ENCODE measurements at places on chromosomes 1 and 21.
A peak's percentile ranks its signal among the peaks of the same experiment; 100 is the strongest.

GRCh38 chr1:203720242-203720641, 44.7 kb upstream of the LAX1 start:
- DNase-seq, result no peak

DNA sequence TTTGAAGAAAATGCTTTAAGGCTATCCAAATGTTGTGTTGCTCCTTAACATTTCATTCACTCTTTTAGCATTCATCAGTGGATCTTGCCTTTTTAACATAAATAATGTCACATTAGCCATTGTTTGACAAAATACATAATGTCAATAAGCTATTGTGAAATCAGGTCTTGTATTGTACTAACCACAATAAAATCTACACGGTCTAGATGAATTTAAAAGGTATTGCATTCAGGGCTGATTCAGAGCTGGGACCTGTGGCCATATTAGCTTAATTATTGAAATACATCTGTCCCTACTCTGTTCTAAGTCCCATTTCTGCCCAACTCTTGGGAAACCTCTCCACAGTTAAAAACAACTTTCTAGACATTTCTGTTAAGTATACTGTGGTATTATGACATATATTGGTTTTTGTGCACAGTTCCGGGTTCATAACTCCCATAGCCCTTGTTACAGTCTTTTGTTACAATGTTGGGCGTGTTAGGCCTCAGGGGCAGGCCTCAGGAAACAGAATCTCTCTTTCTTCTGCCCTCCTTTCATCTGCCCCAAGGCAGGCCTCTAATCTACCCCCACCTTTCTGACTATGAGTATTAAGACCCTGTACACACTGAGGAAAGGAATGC, 44.7 kb upstream of the CITED4 start:
- DNase-seq, result no peak

DNA sequence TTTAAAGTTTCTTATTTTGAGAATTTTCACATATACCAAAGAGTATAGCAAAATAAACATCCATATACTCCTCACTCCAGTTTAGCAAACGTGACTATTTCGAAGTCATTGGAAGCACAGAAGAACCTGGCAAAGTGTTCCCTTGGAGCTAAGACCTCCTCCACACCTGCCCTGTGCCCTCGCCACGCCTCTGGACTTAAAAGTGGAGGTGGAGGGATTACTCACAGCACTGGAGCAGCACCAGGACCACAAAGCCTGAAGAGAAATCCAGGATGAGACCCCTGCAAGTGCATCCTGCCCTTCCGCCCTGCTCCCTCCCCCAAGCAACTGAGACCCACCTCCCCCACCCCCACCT, 436 bp downstream of the CHI3L1 start:
- no peak for DNase-seq

GRCh38 chr1:19793360-19794046, 6.2 kb downstream of the TMCO4 start:
- DNase-seq, result no peak

- no peak for DNase-seq
Observed at GRCh38 chr1:84174051-84174556, 30.0 kb downstream of the PRKACB start.

DNA sequence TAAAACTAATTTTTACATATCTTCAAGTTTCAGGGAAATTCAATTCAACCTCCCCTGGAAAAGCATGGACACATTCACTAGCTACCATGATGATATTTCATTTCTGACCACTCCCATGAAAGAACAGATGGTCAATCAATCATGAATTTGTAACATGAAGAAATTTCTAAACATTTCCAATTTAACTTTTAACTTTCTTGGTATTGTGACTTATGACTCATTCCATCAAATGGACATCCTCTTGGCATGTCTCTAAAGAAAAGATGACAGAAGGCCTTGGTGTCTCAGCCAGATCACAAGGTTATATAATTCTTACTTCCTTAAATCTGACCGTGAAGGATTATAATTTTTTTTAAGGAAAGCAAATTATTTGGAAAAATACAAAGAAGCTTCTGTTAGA, 10.5 kb upstream of the MCOLN3 start:
- DNase-seq, result no peak

DNA sequence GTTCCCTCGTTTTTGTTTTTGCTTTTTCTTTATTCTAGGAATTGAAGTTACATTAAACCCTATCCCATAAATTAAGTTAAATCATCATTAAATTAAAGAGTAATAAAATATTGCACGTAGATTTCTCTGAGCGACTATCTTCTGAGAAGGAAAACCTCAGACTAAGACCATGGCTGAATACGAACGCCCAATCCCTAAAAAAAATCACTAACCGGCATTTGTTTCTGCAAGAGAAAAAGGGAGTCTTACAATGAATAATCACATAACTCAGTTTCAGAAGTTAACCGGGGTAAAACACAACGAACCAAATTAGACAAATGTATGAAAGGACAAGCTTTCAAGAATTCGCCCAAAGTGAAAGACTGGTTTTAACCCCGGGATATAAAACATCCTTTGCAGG, 1.3 kb downstream of the PIK3R3 start:
- no peak for DNase-seq

DNA sequence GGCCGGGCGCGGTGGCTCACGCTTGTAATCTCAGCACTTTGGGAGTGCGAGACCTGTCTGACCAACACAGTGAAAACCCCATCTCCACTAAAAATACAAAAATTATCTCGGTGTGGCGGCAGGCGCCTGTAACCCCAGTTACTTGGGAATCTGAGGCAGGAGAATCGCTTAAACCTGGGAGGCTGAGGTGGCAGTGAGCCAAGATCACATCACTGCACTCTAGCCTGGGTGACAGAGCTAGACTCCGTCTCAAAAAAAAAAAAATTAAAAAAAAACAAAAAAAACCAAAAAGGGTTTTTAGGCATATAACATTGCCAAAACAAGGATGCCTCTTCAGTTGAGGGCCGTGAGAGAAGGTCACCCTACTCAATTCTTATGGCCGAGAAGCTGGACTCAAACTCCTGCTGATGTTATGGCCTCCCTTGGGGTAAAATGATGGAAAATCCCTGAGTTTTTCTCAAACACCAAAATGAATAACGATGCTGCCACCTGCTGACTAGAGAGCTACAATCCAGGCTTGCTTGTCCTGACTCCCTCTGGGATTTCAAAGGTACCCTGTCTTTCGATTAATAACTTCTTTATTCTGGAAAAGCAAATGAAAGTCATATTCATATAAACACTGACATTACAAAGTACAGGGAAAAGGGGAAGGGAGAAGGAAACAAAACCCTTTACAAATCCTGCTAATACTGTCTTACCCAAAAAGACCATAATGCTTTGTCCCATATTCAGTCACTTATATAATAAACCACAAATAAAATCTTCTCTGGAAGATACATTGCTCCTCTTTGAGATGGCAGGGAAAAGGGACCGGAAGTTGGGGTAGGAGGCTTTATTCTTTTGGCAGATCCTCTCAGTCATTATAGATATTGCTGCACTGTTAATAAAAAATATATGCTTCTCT, 10.7 kb downstream of the RAB42 start:
- no peak for DNase-seq

DNA sequence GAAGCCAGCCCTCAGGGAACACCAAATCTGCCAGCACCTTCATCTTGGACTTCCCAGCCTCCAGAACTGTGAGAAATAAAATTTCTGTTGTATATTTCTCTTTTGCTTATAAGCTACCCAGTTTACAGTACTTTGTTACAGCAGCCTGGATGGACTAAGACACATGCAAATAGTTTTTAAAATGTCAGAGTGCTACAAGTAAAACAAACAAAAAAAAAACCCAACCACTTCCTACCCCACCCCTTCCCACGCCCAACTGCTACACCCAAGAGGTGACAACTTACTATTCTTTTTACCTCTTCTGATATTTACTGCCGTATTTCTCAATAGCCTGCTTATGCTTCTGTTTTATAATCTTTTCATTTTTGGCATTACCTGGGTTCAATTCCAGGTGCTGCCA, 8.6 kb upstream of the SPSB1 start:
- DNase-seq, result no peak

DNA sequence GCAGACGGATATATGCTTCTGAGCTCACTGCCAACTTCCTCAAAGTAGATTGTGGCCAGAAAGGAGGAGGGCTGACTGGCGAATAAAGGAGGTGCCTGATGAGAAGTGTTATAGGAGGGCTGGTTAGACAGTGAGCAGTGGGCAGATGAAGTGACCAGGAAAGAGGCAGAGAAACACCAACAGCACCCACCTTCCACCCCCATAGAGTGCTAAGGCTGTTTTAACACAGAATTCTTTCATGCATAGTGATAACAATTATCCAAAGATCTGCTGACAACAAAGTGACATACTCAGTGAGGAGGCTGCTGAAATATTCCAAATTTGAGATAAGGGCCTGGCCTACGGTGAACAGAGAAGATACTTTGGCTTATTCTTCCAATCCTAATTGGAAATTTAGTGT, 21.2 kb upstream of the MTR start:
- no peak for DNase-seq

GRCh38 chr21:42468491-42469131, 27.4 kb downstream of the RSPH1 start:
- no peak for DNase-seq

GRCh38 chr1:113929750-113930498, 800 bp downstream of the HIPK1 start:
- peak; percentile 49 for DNase-seq

All from T-cell (primary cell).